Tibial artery (tissue), 4 donors: ENCODE measurements at places on chromosomes 7 and 10.

GRCh38 chr10:114548662-114549061 is 109.4 kb downstream of the ABLIM1 start:
- no peak for DNase-seq
- H3K4me1 ChIP-seq: peaks cover 17% of the 10 kb centered on the region
- H3K4me3 ChIP-seq: no peak overlapping the region
- no peak overlapping the region for H3K27ac ChIP-seq
- H3K27me3 ChIP-seq: no peaks in the 10 kb centered on the region
- peaks cover 7% of the 10 kb centered on the region for H3K36me3 ChIP-seq

DNA sequence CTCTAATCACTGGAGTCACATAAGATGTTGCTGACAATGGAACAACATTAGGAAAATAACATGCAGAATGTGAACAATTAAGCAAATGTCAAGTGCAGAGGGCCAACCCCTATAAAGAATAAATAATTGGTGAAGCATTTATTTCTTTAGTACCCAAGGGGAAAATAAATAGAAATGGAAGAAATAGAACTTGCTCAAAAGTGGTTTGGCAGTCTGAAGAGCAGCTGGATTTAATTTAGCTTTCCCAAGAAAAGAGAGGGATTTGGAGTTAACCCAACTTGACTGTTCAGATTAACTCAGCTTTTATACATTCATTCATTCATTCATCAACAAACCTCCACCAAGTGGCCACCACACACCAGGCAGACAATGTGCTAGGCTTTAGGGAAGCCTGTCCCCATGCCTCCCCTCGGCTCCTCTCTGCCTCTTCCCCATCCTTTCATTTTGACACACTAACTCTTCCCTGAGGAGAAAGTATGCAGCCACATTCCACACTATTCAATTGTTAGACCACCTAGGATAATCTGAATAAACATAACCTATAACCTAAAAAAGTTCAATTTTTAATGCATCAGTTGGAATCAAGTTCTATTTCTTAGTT is 295.5 kb downstream of the AHR start:
- H3K4me1 ChIP-seq: no peaks in the 10 kb centered on the region
- DNase-seq: no peak
- no peaks in the 10 kb centered on the region for H3K27me3 ChIP-seq
- no peak overlapping the region for H3K27ac ChIP-seq
- H3K4me3 ChIP-seq: no peak overlapping the region
- no peaks in the 10 kb centered on the region for H3K36me3 ChIP-seq

- H3K36me3 ChIP-seq: no peaks in the 10 kb centered on the region
- H3K4me3 ChIP-seq: no peak overlapping the region
- DNase-seq: no peak
- H3K27ac ChIP-seq: no peak overlapping the region
These were observed 116.9 kb upstream of the PCGF5 start for GRCh38 chr10:91103384-91104192.

DNA sequence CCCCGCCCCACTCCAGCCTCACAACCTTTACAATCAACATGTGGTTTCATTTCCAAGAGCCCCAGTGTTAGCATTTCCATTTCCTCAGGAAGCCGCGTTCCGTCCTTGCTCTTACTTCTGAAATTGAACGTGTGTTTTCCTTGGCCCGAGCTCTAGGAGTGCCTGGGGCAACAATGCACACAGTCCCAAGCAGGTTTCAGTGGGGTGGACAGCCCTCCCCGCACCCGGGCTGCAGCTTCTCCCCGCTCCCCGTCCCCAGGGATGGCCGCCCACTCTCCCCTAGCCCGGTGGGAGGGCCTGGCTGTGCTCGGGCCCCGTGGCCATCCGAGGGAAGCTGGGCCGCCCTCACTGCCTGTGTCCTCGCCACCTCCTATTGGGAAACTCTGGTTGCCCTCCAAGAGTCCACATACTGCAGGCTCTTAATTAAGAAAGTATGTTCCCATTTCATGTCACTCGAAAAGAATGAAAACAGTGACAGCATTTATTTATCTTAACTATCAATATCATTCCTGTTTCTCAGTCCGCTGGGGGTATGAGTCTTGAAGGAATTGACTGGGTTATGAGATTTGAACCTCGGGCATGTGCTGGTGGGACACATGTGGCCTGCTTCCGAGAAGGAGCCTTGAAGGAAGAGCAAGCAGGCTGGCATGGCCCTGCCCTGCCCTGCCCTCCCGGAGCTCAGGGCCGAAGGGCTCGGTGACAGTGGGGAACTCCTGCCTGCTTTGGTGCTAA is 163.8 kb downstream of the GRK5 start:
- no peaks in the 10 kb centered on the region for H3K36me3 ChIP-seq
- DNase-seq: peak; percentile 86
- peak overlapping the region; percentile 6 for H3K4me3 ChIP-seq
- peak overlapping the region; percentile 73 for H3K27ac ChIP-seq

DNA sequence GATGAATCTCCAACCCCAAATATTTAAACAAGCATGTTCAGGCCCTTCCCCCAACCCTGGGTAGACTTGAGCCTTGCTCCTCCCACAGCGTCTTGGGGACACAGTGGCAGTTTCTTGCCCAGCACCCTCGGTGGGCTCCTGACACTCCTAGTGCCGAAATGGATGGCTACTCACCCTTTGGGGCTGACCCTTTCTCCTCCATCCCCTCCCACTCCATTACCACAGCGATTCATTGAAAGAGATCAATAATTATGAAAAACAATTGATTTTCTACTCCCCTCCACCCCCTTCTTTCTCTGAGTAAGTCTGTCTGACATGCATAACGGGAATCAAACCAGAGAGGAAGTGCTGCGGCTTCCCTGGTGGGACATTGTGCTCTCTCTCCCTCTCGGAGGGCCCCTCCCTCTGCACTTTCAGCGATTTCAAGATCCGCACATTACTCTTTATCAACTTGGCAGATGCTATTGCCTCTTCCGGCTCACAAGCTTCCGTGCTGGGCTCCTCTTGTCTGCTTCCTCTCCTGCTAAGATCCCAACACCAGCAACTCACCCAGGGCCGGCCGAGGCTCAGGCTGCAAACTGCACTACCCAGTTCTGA is 79.0 kb upstream of the PLXNA4 start:
- H3K36me3 ChIP-seq: no peaks in the 10 kb centered on the region
- no peaks in the 10 kb centered on the region for H3K4me1 ChIP-seq
- H3K27me3 ChIP-seq: no peaks in the 10 kb centered on the region
- H3K4me3 ChIP-seq: no peak overlapping the region

DNA sequence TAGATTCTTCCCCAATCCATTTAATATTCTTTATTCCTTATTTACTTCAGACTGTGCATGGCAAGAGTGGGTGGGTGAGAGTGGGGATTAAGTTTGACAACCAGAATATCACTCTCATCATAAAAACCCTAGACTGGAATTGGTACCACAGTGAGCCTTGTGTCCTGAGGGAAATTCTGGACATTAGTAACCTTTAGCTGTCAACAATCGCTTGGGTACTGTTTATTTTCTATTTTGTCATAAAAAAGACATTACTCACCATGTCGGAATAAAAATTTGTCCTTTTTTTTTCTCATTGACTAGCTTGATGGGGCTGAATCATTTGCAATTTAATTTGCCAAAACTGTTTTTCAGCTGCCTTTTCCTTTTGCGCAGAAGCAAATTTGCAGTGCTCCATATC is 176.1 kb upstream of the SEMA3C start:
- DNase-seq: no peak
- H3K4me3 ChIP-seq: no peak overlapping the region
- H3K36me3 ChIP-seq: no peaks in the 10 kb centered on the region
- H3K27ac ChIP-seq: no peak overlapping the region
- H3K4me1 ChIP-seq: no peaks in the 10 kb centered on the region

DNA sequence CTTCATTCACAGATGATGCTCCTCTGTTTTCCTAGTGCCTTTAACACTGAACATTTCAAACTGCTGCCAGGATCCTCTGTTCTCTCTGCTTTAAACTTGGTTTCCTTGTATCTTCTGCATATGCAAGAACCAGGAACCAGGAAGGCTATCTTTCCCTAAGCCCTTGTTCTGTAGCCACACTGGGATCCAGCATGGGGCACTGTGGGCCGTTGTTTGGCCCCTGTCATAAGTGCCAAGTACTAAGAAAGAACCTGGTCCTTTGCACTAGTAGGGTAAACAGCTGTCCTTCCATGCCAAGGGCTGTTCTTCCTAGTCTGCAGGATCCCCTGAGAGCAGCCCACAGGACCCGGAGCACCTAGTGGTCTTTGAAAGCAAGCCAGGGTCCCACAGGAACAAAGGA is 49.0 kb upstream of the TRIM8 start:
- H3K4me1 ChIP-seq: peaks cover 17% of the 10 kb centered on the region
- H3K4me3 ChIP-seq: no peak overlapping the region
- H3K36me3 ChIP-seq: peaks cover 59% of the 10 kb centered on the region
- DNase-seq: no peak
- no peak overlapping the region for H3K27ac ChIP-seq

- H3K27me3 ChIP-seq: peaks cover 19% of the 10 kb centered on the region
- H3K36me3 ChIP-seq: no peaks in the 10 kb centered on the region
These were observed 712 bp upstream of the CPVL start for GRCh38 chr7:29146888-29147609.

GRCh38 chr7:98125759-98126158 is 19.1 kb downstream of the LMTK2 start:
- DNase-seq: no peak
- H3K4me1 ChIP-seq: no peaks in the 10 kb centered on the region
- H3K4me3 ChIP-seq: no peak overlapping the region
- H3K36me3 ChIP-seq: no peaks in the 10 kb centered on the region

- no peaks in the 10 kb centered on the region for H3K27me3 ChIP-seq
- H3K36me3 ChIP-seq: no peaks in the 10 kb centered on the region
- no peak overlapping the region for H3K4me3 ChIP-seq
These were observed 223.6 kb downstream of the TNS3 start for GRCh38 chr7:47358357-47358756.

- H3K27me3 ChIP-seq: no peaks in the 10 kb centered on the region
- no peaks in the 10 kb centered on the region for H3K4me1 ChIP-seq
- no peak overlapping the region for H3K27ac ChIP-seq
- no peaks in the 10 kb centered on the region for H3K36me3 ChIP-seq
These were observed 14.7 kb downstream of the NEUROG3 start for GRCh38 chr10:69558559-69558958.

GRCh38 chr10:21498377-21498776 is 27.1 kb downstream of the SKIDA1 start:
- H3K4me1 ChIP-seq: no peaks in the 10 kb centered on the region
- DNase-seq: no peak
- no peak overlapping the region for H3K27ac ChIP-seq
- no peak overlapping the region for H3K4me3 ChIP-seq
- H3K36me3 ChIP-seq: no peaks in the 10 kb centered on the region
- peaks cover 40% of the 10 kb centered on the region for H3K27me3 ChIP-seq

DNA sequence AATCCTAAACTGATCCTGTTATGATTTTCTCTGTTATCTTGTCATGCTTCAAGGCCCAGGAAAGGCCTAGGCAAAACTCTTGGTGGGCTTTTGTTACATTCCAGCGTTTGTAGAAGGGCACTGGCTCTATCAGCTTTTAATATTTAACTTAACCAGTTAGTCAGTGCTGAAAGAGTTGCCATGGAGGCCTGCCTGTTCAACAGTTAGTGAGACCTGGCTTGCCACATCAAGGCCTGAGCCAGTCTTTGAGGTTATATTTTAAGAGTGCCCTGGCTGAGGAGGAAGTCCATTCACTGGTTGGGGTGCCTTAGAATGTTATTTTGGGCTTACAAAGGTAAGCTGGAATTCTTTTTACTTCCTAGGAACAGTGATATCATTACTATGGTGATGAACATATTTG is 144.1 kb upstream of the NRG3 start:
- no peak for DNase-seq
- H3K4me1 ChIP-seq: no peaks in the 10 kb centered on the region
- no peaks in the 10 kb centered on the region for H3K36me3 ChIP-seq
- H3K27ac ChIP-seq: no peak overlapping the region

GRCh38 chr7:71625545-71625944 is 493.6 kb downstream of the GALNT17 start:
- H3K27me3 ChIP-seq: no peaks in the 10 kb centered on the region
- H3K4me3 ChIP-seq: no peak overlapping the region
- DNase-seq: no peak
- H3K36me3 ChIP-seq: no peaks in the 10 kb centered on the region
- H3K4me1 ChIP-seq: no peaks in the 10 kb centered on the region

- H3K27ac ChIP-seq: peak overlapping the region; percentile 21
- DNase-seq: no peak
- H3K4me1 ChIP-seq: no peaks in the 10 kb centered on the region
- no peak overlapping the region for H3K4me3 ChIP-seq
- H3K27me3 ChIP-seq: no peaks in the 10 kb centered on the region
These were observed 35.3 kb downstream of the SLC16A9 start for GRCh38 chr10:59674215-59674836.

DNA sequence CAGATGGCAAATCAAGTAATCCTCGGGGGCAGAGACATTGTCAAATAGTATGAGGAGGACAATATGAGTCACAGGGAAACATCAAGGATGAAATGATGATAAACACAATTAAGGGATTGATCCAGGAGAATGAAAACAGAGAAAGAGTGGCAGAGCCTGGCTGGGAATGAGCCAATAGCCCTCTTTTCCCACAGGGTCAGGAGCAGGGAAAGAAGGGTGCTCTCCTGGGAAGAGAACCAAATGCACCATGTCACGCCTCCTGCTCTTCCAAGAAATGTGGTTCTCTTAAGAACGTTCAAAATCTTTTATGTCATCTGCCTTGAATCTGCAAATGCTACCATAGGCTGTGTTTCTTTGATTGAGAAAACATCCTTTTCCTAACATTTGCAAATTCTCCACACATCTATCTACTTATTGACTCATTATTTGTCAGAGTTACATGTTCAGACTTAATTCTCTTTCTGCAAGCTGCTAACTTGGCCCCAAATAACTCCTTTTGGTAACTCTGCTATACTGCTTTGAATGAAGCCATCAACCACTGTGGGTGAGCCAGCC is 50.6 kb downstream of the HIPK2 start:
- peak overlapping the region; percentile 27 for H3K27ac ChIP-seq
- peaks cover 90% of the 10 kb centered on the region for H3K4me1 ChIP-seq
- H3K36me3 ChIP-seq: no peaks in the 10 kb centered on the region
- DNase-seq: peak; percentile 41
- H3K27me3 ChIP-seq: no peaks in the 10 kb centered on the region

DNA sequence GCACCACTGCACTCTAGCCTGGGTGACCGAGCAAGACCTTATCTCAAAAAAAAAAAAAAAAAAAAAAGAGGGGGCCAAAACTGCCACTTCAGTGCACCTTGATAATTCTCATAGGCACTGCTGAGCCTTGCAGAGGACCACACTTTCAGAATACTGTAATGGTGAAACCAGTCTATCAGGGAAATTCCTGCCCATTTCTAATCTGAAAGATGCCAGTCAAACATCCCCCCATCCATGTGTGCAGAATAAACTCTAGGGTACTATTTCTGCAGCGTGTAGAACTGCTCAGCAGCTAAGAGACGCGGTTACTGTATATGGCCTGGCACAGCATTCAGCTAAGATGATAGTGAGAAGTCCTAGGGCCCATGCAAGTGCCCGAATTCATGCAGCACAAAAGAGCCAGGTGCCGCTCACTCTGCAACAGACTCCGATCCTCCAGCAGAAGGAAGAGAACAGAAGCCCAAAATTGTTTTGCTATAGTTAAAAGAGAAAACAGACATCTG is 286.8 kb upstream of the KLF14 start:
- no peak for DNase-seq
- no peaks in the 10 kb centered on the region for H3K36me3 ChIP-seq
- H3K27ac ChIP-seq: no peak overlapping the region
- no peaks in the 10 kb centered on the region for H3K4me1 ChIP-seq
- H3K27me3 ChIP-seq: no peaks in the 10 kb centered on the region
- no peak overlapping the region for H3K4me3 ChIP-seq
